RWPE1 (cell line): ENCODE measurements at places on chromosomes 2 and 18.

DNA sequence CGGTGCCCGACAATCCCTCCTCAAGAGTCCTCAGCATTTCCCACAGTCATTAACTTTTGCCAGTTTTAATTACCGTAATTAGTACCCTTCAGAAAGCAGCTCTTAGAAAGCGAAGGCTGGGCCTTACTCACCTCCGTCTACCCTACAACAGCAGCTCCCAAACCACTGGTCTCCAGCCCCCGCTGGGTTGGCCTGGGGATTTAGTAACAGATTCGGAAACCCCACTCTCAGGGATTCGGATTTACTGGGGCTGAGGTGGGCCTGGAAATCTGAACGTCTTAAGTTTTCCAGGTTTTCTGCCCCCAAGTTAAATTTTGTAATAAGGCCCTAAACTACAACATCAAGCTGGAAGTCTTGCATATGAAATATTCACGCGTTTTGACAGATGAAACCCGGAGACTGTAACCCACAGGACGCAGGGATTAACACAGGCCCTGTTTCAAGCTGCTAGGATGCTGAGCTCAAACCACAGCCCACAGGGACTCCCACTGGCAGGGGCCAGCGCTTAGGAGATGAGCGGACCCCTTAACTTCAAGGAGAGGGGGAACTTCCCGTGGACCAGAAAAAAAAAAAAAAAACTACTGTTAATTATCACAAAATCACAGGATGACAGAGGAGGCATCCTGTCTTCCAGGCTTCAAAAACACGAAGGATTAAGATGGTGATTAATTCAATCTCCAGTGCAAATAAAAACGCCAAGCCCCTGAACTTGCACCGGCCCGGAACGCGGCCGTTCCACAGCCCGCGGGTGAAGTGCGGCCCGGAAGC, 985 bp downstream of the ILKAP start:
- DNase-seq: peak; percentile 42

GRCh38 chr2:144832048-144832447, 312.1 kb upstream of the ZEB2 start:
- no peak for DNase-seq

DNA sequence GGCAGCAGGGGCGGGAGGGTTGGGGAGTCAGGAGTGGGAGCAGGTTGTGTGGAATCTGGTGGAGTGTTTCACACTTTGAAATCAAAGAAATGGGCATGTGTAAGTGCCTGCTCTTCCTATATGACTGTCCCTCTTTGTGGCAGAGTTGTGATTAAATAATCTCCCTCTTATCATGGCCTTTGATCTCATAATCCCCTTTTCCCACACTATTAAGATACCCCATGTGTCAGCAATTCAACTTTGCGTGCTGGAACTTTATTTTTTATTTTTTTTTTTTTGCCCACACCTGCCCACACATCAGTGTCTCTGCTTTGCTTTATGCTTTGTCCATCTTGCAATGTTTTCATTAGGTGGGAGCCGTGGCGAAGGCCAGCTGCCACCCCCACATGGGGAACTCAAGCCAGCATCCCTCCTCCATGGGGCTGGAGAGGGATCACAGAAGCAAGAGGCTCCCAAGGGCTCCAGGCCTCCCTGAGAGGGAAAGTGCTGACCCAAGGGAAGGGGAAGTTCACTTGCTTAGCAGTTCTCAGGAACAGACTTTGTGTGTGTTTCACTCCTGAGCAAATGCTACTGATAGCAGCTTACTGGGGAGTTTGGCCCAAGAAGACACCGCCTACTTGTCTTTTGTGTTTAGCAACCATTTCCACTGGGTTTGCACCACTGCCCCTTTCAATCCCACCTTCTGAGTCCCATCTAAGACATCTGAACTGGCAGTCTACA, 243.4 kb downstream of the BCL11A start:
- no peak for DNase-seq

DNA sequence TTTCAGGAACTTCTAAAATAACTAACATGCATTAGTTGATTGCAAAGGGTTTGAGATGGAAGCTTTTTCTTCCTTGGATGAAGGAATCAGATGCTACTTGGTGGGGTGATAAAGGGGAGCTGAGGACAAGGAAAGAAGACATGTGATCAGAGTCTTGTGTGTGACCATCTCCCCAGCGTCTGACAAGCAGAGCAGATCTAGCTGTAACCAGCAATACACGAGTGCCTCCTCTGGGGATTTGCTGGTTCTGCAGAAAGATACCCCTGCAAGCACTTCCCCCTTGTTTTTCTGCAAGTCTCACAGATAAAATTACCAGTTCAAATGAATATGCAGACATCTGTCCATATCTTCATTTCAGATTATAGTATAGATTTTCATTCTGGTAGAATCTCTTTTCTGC, 2.7 kb downstream of the CDH7 start:
- DNase-seq: no peak

- DNase-seq: peak; percentile 59
Observed at GRCh38 chr2:119756837-119757236, 2.9 kb upstream of the PTPN4 start.

GRCh38 chr2:1594123-1594372, 150.3 kb downstream of the PXDN start:
- no peak for DNase-seq

DNA sequence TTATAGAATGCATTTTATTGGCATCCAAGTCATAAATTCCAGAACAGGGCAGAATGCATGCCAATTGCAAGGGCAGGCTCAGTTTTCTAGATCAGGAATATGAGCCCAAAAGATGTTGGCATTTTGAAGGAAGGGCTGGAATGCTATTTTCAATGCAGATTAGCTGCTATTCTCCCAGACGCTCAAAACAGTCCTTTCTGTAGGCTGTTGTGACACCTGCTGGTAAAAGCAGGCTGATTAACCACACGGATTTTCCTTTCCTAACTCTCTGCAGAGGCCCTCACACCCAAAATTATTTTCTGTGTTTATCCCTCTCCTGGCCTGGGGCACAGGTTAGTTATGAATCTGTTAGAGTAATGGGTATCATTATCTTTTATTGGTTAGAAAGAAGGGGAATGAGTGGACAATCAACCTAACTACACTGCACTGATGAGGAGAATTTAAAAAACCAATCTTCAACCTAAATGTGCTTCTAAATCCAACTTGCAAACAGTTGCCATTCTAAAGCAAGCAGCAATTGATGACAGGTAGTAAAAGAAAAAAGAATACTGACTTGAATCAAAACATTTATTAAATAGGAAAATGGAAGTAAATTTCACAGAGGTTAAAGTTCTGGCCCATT, 94.0 kb downstream of the PLA2R1 start:
- DNase-seq: peak; percentile 53

- no peak for DNase-seq
Observed at GRCh38 chr18:69898241-69898861, 49.3 kb downstream of the CD226 start.

GRCh38 chr2:240955306-240956170, 42.9 kb upstream of the SNED1 start:
- DNase-seq: no peak

DNA sequence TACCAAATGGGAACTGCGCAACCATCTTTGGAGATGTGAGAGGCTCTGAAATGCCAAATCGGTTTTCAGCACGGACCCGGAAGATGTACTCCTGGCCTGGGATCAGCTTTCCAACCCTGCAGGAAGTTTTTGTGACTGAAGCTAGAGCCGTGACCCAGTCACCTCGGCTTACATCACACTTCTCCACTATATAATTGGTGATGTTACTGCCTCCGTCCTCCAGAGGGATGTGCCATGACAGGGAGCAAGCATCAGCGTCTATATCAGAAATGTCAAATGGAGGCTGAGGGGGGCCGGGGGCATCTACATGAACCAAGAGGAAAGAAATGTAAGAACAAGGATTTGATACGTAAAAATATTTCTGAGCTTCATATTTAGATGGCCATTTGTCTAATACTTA, 104.4 kb downstream of the PLEKHA3 start:
- DNase-seq: no peak

- no peak for DNase-seq
Observed at GRCh38 chr2:10161206-10161931, 38.8 kb downstream of the RRM2 start.

DNA sequence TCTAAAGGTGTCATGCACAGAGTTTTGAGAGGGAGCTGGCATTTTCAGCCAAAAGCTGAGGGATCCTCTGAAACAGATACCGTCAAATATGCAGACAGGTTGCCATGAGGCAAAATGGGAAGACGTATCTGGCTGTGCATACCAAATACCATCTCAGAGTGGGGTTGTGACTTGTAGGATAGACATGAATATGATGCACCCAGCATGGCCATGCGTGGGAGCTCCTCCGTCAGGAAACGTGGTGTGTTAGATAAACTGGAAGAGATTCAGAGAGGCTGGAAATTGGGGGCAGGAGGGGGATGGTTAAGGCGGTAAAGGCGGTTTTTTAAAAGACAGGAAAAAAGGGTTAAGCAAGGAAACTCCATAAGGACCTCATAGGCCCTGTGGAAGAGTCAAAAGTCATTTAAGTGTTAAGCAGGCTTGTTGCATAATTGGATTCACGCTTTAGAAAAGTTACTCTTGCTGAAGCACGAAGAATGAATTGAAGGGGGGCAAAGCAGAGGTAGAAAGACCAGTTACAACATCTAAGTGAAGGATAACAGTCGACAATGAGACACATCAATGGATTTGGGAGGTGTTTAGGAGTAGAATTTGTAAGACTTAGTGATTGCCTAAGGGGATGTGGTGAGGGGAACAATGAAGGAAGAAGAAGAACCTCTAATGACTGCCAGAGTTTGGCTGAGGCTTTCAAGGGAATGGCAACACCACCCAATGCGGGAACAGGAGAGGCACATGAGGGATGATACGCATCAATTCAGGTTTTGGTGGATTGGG, 139.6 kb upstream of the CTAGE1 start:
- DNase-seq: no peak

- no peak for DNase-seq
Observed at GRCh38 chr18:9905401-9905922, 8.4 kb upstream of the VAPA start.

- DNase-seq: no peak
Observed at GRCh38 chr2:146807568-146808168, 1037.2 kb upstream of the ACVR2A start.

DNA sequence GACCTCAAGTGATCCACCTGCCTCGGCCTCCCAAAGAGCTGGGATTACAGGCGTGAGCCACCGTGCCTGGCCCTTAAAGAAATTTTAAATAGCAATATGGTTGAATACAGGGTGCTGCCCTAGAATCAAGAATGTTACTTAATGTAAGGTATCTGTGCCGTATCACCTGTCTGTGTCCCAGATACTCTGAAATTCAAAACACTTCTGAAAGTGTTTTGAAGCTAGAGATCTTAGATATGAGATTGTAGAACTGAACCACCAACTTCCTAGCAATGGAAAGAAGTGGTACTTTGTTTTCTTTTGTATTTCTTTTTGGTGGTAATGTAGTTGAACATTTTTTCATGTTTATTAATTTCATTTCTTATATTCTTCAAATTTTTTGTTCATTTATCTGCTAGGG, 13.0 kb downstream of the PTPN4 start:
- no peak for DNase-seq

GRCh38 chr18:79510046-79510685, 114.4 kb downstream of the NFATC1 start:
- no peak for DNase-seq

DNA sequence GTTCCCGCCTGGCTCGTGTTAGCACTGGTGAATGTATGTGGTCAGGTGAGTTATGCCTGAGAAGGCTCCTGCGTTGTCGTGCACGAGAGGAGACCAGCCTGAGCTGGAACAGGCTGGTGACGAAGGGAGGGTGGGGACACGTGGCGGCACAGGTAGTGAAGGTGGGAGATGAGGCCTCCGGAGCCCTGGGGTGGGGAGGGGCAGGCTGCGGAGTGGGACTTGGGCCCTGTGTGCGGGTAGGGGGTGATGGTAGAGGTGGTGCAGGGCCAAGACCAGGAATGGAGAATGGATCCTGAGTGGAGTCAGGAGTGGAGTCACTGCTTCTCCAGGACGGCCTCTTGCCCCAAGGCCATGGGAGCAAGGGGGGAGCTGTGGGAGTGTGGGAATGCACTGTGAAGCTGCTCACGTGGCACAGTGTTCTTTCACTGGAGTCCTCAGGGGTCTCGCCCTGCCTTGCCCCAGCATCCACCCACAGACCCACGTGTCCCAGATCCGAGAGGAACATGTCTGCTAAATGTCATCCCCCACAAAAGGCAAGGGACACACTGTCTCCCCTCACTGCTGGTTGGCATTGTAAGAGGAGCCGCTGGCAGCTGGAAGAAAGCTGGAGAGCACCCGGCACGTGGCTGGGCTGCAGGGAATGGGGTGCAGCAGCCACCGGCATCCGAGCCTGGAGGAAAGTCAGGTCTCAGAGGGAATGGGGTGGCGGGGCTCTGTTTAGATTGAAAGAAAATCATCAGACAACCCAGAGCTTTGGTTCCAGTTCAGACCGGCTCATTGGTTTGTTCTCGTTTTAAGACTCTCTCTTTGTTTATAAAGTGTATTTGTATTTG, 63.7 kb downstream of the CYP26B1 start:
- DNase-seq: no peak

DNA sequence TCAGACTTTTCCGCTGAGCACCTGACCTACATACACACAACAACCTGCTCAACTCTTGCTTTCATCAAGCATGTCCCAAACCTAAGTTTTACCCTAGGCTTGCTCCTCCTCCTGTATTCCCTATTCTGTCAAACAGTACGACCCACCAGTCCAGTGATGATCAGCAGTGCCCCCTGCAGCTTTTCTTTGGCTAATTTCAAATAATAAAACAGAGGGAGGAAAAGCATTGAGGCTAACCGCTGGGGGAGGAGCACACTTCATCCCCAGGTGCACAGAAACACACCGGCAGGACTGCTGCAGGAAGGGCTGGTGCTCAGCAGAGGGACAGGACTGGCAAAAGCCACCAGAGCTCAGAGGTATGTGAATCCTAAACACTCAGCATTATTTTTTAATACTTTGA, 21.2 kb downstream of the E2F6 start:
- DNase-seq: no peak

- no peak for DNase-seq
Observed at GRCh38 chr2:1156531-1156930, 205.9 kb downstream of the SNTG2 start.

DNA sequence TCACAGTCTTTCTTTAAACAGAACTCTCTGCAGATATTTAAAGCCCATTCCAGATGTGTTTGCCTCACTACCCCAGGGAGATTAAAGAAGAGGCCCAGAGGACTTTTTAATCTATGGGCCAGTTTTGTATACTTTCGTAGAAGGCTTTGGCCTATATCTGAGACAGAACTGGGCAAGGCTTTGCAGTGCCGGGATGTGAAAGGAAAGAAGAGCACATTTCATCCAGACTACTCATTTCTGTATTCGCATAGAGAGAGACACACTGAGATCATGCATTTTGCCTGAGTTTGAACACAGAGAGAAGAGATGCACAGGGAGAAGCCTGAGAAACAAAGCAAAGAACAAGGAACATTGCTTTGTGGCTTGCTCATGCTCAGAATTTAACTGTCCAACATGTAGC, 54.9 kb upstream of the SLC5A7 start:
- DNase-seq: no peak
